ENCODE measurements at places on chromosomes 2 and 18.

DNA sequence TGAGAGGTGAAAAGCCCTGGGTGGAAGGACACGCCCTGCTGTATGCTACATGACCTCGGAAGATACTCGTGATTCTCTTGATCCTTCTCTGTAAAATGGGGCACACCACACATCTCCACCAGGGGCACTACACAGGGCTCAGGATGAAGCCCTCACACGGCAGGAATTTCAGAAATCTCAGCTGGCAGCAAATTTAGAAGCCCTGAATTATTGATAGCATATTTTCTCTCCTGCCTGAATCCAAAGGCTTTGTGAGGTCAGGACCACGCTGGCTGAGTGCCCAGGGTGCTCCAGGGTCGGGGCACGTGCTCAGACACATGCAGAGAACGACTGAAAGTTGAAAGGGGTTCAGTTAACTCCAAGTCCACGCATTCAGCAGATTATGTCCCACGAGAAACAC, 42.1 kb upstream of the GALR1 start:
- no peak for DNase-seq

- DNase-seq = no peak
These were observed 131.5 kb downstream of the FAM161A start for GRCh38 chr2:61722318-61722717.

DNA sequence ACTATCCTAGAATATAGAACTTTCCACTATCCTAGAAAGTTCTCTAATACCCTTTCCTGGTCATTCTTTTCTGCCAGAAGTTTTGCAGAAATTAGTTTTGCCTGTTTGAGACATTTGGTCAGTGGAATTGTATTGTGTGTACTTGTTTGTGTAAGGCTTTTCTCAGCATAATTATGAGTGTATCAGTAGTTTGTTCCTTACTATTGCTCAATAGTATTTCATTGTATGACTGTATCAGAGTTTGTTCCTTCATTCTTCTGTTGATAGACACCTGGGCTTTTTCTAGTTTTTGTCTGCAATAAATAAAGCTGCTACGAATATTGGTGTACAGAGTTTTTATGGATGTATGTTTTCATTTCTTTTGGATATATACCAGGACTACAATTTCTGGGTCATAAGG, 27.2 kb downstream of the CCDC138 start:
- no peak for DNase-seq

DNA sequence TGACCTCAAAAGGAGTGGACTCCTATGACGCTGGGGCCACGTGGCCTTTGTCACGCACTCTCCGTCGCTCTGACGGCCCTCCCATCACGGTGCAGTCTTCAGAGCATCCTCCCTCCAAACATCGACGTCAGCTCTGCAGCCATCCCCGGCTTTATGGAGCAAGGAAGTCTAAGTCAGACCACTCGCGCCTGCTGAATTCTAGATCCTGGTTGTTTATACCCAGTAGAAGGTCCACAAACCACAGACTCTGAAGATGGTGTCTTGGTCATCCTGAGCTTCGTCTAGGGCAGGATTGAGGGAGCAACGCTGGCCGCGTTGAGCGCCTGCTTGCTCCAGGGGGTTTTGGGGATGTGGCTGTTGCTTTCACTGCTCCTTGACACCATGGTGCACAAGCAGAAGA, 228.0 kb upstream of the SALL3 start:
- DNase-seq = no peak

DNA sequence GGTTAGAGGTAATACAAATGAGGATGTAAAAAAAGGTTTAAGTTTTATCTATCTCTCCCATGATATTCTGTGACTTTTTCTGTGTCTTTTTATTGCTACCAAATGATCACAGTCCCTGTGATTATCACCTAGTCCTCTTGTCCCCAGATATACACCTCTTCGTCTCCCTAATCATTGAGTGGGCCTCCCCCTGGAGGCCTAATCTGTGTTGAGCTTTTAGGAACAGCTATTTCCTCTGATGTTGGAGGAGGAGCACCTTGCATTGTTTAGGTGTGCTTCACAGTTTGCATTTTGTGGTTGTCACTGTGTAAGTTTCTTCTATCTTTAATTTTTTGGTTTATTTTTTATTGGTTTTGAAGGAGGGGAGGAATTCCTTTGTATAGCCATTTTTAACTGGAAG, 33.3 kb downstream of the CCDC85A start:
- DNase-seq = no peak
